ENCODE measurements at places on chromosomes 4 and X.

- DNase-seq, result no peak
Observed at GRCh38 chr4:78645853-78646757, 94.5 kb downstream of the ANXA3 start.

- no peak for DNase-seq
Observed at GRCh38 chr4:25346913-25347312, 30.1 kb upstream of the ANAPC4 start.

- DNase-seq, result no peak
Observed at GRCh38 chr4:20666012-20666860, 34.0 kb upstream of the PACRGL start.

DNA sequence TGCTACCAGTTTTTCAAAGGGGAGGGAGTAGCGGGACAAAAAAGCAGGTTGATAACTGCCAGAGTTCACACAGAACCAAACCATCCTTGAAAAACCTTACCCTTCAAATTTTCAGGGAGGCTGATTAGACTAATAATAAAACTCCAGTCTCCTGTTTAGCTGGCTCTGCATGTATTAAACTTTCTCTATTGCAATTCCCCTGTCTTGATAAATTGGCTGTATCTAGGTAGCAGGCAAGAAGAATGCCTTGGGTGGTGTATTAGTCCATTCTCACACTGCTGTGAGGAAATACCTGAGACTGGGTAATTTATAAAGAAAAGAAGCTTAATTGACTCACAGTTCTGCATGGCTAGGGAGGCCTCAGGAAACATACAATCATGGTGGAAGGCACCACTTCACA is 18.1 kb upstream of the PLP1 start:
- DNase-seq, result no peak

GRCh38 chr4:85168234-85168834 is 201.8 kb upstream of the WDFY3 start:
- no peak for DNase-seq

- DNase-seq, result no peak
Observed at GRCh38 chr4:41212616-41213203, 1.6 kb downstream of the APBB2 start.

GRCh38 chr4:163343604-163344146 is at the start of gene NPY5R:
Gene NPY5R, plus strand, starts transcription at chr4:163343892. Its CDS starts 6,382 bp downstream, at chr4:163350274.
- DNase-seq, result no peak
